ENCODE measurements at places on chromosomes 7 and 10.

- no peak for DNase-seq
These were observed 18.5 kb upstream of the CFAP46 start for GRCh38 chr10:132960631-132961419.

GRCh38 chr10:90718182-90718581, 139.7 kb downstream of the HTR7 start:
- no peak for DNase-seq

DNA sequence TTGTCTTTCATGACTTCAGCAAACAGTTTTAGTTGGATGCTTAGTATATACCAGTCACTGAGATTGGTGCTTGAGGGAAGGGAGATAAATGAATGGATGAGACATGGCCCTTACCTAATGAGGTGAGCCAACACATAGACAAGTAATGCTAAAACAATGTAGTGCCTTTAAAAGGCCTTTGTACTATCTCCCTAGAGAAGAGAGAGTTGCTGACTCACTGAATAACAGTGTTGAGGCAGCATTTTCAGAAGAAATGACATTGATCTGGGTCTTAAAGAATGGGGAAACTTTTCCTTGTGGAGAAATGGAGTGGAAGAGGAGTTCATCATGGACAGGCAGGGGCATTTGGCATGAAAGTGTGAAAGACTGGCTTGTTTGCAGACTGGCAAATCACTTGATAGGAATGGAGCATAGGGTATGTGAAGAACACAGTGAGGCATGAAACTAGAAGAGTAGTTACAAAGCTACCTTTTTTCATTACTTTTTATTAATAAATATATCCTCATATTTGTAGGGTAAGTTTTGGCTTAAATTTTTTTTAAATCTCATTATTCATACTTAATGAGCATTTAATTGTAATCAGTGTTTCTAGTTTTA, 91.2 kb downstream of the KAT6B start:
- DNase-seq = no peak

GRCh38 chr7:69363136-69363535, 235.1 kb upstream of the AUTS2 start:
- no peak for DNase-seq

GRCh38 chr10:88831709-88832108, 19.9 kb downstream of the ANKRD22 start:
- DNase-seq = no peak

GRCh38 chr7:7183061-7183837, 905 bp downstream of the C1GALT1 start:
- peak; percentile 29 for DNase-seq
